ENCODE measurements at places on chromosomes 6 and 20.

GRCh38 chr6:135170849-135171248 lies 10.3 kb upstream of the MYB start:
- DNase-seq, result no peak

GRCh38 chr20:1721687-1722512 lies 64.3 kb upstream of the SIRPG start:
- no peak for DNase-seq

DNA sequence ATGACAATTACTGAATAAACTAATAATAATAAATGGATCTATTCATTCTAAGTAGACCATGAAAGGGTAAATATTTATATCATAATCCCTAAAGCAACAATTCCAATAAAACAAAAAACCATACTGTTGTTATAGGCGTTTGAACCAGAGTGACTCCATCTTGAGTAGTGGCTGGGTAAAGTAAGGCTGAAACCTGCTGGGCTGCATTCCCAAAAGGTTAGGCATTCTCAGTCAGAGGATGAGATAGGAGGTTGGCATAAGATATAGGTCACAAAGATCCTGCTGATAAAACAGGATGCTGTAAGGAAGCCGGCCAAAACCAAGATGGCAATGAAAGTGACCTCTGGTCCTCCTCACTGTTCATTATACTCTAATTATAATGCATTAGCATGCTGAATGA lies 8.3 kb downstream of the OR2H1 start:
- DNase-seq, result peak; percentile 31

- no peak for DNase-seq
Observed at GRCh38 chr6:145031001-145031400, 704.3 kb downstream of the EPM2A start.

DNA sequence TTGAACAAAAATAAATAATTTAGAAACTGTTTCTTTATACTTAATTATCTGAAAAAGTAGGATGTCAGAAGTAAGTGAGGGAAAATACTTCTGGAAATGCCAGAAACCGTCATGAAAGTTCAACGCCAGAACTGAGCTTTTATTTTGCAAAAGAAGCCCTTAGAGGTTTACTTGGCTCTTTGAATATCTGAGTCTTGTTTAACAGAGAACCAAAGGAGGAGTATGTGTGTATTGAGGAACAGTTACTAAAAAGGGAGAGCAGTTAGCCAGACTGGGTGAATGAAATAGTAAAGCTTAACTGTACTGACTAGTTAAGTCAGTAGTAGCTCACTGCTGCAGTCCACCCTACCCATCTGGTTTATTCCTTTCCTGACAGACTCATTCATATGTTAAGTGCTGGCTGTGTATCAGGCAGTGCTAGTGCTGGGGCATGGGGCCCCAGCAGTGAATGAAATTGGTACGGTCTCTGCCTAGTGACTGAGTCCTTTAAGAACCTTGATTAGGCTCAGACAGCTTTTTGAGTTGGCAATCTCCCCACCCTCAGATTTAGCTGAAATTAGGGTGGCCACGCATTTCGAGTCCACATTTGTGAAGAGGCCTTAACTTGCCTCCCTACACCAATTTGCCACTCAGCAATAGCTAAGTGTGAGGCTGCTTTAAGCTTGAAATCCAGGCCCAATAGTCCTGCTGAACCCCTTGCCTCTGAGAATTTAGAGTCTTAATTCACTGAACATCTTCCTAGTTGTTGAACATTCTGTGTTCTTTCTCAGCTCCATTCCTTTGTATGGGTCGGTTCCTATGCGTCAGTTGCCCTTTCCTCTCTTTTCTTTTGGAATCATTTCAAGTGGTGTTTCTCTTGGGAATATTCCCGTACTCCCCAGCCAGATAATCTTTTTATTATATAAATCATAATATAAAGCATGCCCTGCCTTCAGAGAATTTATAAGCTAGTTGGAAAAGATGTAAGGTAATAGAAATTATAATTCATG lies 20.2 kb downstream of the MAP3K4 start:
- no peak for DNase-seq

GRCh38 chr6:51337277-51337676 lies 518.6 kb downstream of the TFAP2B start:
- DNase-seq, result no peak

DNA sequence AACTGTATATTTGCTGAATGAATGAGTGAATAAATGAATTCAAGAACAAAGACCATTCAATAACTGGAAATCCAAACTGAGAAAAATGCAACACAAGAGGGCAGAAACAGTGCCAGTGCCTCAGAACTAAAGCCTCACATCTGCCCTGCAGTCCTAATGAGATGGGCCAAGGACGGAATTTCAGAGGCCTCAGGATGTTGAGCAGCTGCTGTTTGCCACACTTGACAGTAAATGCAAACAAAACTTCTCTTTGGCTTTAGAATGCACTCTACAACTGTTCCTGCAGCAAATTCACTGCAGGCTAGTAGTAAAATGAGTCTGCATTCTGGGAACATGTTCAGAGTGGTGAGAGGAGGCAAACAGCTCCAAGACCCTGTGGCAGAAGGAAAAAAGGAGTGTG lies 177.6 kb upstream of the LRFN2 start:
- DNase-seq, result no peak

DNA sequence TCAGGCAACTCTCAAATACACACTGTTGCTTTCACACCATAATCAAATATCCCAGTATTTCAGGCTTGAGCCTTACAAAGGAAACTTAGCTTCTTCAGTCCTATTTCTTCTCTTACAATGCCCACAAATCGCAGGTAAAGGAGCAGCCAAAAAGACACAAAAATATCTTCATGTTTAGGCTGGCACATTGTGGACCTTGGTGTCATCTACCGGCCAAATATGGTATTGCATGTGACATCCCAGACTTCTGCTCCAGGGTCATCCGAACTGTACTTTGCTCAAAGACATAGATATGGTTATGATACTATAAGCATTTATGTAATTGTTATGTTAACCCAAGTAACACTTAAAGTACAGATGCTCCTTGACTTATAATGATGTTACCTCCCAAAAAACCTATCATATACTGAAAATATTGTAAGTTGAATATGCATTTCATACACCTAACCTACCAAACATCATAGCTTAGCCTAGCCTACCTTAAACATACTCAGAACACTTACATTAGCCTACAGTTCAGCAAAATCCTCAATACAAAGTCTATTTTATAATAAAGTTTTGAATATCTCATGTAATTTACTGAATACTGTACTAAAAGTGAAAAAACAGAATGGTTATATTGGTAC lies 4.6 kb downstream of the OR2H2 start:
- DNase-seq, result no peak

- no peak for DNase-seq
Observed at GRCh38 chr20:59657459-59658046, 53.2 kb downstream of the PHACTR3 start.

GRCh38 chr6:89640804-89641203 lies 2.3 kb upstream of the LYRM2 start:
- DNase-seq, result no peak

GRCh38 chr20:24628985-24629384 lies 159.6 kb downstream of the SYNDIG1 start:
- DNase-seq, result no peak

DNA sequence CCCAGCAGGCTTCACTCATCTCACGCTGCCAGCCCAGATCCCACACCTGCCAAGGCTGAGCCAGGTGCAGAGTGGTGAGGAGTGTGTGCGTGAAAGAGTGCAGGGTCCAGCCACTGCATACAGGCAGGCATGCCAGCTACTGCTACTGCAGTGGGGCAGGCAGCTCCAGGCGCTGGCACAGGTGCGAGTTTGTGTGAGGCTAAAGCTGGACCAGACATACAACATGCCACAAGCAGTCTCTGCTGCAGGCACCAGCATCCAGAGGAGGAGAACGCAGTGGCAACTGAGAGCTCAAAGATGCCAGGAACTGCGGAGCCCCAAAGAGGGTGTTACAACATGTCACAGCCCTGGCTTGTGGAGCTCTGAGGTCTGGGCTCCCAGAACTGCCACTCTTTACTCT lies 149.8 kb downstream of the EYS start:
- no peak for DNase-seq

GRCh38 chr6:159985296-159985945 lies 16.5 kb downstream of the IGF2R start:
- DNase-seq, result no peak

DNA sequence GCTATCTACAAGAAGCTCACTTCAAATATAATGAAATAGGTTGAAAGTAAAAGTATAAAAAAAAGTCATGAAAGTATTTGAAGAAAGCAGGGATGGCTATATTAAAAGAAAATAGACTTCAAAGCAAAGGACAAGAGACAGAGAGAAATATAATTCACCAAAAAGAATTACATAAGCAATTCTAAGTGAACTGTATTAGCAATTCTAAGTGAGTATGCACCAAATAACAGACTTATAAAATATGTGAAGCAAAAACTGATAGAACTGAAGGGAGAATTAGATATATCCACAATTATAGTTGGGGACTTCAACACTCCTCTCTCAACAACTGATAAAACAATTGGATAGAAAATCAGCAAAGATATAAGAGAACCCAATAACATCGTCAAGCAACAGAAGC lies 38.8 kb upstream of the ID4 start:
- no peak for DNase-seq

- DNase-seq, result no peak
Observed at GRCh38 chr6:119979862-119980261, 630.3 kb upstream of the MAN1A1 start.

- no peak for DNase-seq
Observed at GRCh38 chr6:20192625-20193024, 19.6 kb downstream of the MBOAT1 start.

DNA sequence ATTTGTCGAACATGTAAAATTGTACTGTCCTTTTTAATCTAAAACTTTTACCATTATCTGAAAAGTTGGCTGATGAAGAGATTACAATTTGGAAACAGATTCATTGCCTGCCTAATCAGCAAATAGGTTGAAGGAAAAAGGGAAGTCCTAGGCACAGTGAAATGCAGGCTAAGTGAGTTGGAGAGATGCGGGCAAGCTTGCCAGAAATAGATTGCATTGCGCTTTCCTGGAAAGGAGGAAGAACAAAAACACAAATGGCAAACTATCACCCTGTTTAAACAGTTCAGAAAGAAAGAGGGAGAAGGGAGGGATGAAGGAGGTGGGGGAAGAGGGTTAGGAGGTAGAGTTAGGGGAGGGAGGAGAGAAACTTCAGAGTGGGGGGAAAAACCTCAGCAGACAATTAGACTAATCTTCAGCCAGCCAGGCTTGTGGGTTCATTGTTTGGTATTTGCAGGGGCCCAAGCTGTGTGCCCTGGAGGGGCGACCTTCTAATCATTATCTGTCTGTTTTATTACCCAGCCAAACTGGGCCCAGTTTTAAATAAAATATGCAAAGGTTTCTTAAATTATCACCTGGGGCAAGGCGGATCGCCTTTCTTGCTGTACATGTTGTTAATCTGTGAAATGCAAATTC lies 465.2 kb downstream of the TFAP2B start:
- DNase-seq, result no peak

GRCh38 chr20:54323227-54323734 lies 115.4 kb downstream of the PFDN4 start:
- no peak for DNase-seq

GRCh38 chr6:3610921-3611320 lies 140.6 kb downstream of the PXDC1 start:
- no peak for DNase-seq

DNA sequence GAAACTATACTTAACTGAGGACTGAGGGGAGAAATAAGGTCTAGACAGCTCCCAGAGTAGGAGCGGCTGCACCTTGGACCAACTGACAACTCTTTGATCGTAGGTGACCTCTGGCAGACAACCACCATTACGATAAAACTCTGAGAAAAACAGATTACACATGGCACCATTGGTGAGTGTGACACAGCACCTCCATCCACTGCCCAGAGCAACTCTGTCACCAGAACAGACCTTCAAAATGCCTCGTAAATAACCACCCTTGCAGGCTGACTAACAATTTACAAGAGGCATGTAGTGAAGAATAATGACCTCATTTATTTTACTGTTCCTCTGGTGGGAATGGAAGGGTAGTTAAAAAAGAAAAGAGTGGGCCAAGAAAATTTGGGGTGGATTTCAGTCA lies 64.2 kb downstream of the F13A1 start:
- DNase-seq, result no peak

- DNase-seq, result no peak
Observed at GRCh38 chr6:170485159-170485558, 67.9 kb downstream of the PSMB1 start.

DNA sequence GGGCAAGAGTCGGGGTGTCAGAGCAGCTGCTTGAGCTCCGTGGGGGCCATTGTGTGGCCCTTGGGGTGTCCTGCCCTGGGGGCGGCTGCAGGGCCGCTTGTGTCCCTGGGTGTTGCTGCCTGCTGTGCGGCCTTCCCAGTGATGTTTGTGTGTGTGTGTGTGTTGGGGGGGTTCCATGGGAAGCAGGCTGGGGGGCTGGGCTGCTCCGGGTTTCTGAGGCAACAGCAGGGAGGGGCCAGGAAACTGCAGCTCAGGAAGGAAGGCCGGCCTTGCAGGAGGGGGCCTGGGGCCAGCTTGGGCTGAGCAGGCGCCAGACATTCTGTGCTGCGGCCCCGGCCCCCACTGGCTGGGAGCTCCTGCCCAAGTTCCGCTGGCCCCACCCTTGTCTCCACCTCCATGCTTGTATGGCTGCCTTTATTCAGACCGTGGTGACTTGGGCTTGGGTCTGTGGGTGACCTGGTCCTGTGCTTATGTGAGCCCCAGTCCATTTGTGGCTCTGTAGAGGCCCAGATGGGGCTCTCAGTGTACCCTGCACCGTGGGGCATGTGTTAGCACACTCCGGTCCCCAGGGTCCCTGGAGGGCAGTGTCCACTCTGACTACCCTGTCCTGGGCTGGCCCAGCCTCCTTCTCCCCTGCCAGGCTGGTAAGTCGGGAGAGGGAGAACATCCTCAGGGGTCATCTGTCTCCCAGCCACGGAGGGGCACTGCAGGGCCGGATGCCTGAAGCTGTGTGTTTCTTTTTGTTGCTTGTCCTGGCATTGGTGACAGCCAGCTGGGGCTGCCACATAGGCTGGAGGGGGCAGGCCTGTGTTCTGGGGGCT lies 4.6 kb upstream of the SOX18 start:
- no peak for DNase-seq

GRCh38 chr6:74851596-74851995 lies 354.3 kb downstream of the COL12A1 start:
- DNase-seq, result no peak

DNA sequence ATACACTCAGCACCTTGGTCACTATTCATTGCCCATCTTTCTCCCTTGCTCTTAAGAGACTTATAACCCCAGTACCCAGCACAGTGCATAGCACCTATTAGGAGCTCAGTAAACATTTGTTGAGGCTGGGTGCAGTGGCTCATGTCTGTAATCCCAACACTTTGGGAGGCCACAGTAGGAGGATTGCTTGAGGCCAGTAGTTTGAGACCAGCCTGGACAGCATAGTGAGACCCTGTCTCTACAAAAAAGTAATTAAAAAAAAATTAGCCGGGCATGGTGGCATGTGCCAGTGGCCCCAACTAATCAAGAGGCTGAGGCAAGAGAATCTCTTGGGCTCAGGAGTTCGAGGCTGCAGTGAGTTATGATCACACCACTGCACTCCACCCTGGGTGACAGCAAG lies 8.2 kb upstream of the EIF2S2 start:
- no peak for DNase-seq

- DNase-seq, result no peak
Observed at GRCh38 chr6:8075185-8075584, 11.0 kb upstream of the BLOC1S5 start.

All from LNCaP clone FGC (cell line).